Activated CD8-positive, alpha-beta memory T cell treated with anti-CD3 and anti-CD28 coated beads, Interleukin-2, amount 10 ng/mL, durations not matched to agents 7 days and 5 days (primary cell): ENCODE measurements at places on chromosomes 4 and X. TPM values are rescaled to one million over a fixed set of nuclear protein-coding genes. Genes with fewer than 3 reads are reported as not detected.

GRCh38 chr4:99845179-99845578, 28.6 kb downstream of the DAPP1 start:
- no peak for DNase-seq

DNA sequence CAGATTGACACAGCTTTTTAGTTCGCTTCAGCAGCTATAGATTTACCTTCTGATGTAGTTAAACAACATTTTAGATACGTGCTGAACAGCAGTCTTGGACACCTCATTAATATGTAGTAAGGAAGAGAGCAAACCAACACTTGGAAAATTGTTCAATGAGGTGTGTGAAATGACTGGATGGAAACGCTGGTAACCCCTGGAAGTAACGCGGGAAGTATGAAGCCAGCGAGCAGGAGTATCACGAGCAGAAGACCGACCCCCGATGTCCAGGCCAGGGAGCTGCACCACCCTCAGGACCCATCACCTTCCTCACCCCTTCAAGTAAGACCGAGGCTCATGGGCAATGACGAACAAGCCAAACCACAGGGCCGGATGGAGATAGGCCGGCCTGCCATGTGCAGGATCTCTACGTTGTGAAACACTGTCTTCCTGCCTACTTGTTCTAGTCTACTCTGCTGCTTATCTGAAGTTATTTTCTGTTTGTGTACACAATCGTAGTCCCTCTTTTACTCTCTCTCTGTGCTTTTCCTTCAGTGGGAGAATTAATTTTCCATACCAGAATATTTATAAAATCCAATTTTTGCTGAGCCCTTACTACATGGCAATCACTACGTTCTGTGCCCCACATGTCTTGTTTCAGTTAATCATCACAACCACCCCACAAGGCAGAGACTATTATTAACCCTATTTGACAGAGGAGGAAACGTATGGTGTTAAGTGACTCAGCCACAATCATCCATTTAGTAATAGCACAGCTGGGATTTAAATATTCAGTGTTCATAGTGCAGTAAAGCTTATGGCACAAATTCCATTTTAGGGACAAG, 221.7 kb downstream of the APBB2 start:
- no peak for DNase-seq

GRCh38 chr4:71453531-71453930, 114.7 kb downstream of the SLC4A4 start:
- DNase-seq: no peak

- DNase-seq: no peak
These were observed 14.6 kb downstream of the ALB start for GRCh38 chr4:73418677-73419076.

DNA sequence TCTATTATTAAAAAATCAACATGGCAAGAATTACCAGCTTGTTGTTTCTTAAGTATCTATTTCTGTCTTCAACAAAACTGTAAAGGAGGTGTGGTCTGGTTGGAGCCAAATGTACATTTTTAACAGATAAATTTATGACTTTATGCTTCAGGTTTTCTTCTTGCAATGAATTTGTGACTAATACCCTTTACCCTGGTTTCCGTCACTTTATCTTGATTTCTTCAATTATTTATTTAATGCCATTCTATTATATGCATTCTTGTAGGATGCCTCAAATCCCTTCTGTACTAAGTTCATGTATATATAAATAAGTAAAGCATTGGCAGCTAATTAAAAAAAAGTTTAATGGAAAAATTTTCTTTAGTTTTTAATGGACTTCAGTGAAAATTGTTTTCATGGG, 41.5 kb upstream of the ANXA3 start:
- DNase-seq: no peak

DNA sequence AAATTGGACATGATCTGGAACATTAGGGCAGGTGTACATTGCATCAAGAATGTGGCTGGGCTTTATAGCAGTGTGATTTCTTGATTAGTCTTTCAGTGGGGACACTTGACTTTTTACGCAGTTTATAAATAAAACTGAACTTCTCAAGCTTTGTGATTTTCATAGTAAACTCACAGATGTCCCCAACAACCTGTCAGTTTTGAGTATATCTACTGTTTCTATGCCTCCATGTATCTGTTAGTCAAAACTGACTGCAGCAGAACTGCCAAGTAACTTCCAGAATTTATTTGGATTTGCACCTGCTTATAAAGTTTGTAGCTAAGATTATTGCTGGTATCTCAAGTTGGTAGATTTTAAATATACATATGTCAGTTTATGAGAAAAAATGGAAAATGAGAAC, 20.0 kb downstream of the PTTG2 start:
- DNase-seq: no peak

DNA sequence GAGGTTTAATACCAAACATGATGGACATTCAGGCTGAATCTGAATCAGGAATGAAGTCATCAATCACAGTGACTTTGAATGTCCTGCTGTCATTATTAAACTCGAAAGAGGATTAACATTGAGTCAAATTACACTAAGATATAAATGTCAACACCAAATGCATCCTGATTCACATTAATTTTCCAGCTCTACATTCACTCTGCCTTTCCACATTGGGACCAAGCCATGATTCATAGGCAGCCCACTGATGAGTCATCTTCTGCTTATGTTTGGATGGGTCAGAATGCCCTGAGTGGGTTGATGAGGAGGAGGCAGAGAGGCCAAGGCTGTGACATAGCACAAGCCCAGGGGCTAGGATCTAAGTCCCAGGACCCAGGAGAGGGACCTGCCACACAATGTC, 247.6 kb upstream of the RPS6KA3 start:
- no peak for DNase-seq

GRCh38 chrX:135651647-135652295, 61.7 kb upstream of the CT45A1 start:
- no peak for DNase-seq

DNA sequence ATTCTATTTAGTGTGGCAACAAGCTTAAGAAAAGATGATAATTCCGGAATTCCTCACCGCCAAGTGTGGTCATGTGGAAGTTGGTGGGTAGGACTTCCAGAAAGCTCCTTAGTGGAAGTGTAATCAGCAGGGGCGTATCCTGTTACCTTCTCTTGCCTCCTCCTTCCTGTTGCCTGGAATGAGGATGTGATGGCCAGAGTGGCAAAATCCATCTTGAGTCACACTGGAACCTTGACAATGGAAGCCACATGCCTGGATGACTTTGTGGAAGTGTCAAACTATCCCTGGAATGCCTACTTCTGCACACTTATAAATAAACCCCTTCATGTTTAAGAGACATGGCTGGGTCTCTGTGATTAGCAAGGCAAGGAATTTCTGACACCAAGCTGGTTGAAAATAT, 191.0 kb downstream of the PRDM5 start:
- no peak for DNase-seq

- DNase-seq: no peak
These were observed 4.2 kb downstream of the CENPVL3 start for GRCh38 chrX:51614353-51615012.

GRCh38 chr4:152643153-152644035, 36.4 kb downstream of the TMEM154 start:
- peak; percentile 61 for DNase-seq

- DNase-seq: no peak
These were observed 161.3 kb downstream of the RTL9 start for GRCh38 chrX:110519906-110520452.

DNA sequence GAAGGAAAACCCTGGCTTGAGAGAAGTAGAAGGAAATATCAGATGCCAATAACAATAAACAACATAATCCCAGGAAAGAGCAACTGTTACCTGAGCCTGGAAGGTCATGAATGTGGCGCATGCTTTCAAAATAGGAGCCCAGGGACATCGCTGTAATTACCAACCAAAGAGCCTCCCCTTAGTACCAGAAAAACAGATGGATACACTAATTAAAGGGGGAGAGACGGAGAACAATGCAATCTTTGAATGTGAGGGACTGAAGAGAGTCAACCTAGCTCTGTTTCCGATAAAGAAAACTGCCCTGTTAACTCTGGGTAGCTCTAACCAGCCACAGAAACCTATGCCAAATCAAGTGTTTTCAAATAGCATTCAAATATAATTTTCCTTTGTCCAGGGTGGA, 161.4 kb downstream of the ENOX2 start:
- no peak for DNase-seq

GRCh38 chr4:89489338-89489771, 181.8 kb upstream of the GPRIN3 start:
- no peak for DNase-seq

- DNase-seq: no peak
These were observed 242.8 kb upstream of the DKK2 start for GRCh38 chr4:107278791-107279483.

DNA sequence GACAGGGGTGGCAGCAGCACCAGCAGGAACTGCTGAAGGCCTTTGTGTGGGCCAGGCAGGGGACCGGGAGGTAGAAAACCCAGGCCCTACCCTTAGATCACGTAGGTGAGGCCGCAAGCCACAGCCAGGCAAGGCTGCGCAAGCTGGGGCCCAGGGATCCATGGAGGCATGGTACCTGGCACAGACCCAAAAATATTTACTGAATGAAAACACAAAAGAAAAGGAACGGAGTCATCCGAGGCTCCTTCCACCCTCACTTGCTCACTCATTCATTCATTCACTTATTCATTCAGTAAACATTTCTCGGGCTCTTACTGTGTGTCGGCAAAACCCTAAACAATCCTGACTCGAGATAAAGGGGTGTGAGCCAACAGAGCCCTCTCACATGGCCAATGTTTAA, 102.3 kb downstream of the BCOR start:
- no peak for DNase-seq

DNA sequence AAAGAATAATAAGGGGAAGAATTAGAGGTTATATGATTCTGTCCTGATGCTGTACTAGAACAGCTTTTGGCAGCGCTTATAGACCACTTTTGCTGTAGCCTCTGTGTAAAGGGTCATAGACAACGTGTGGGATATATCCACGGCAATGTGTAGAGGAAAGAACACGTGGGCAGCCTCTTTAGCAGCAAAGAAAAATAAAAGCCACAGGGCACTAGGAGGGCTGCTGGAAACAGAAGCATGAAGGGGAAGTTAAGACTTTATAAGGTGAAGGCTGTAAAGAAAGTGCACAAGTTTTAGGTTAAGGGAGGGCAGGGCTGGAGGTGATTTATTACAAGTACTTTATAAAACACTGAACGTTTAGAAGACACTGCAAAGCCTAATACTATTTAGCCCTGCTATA, 20.1 kb upstream of the PHEX start:
- no peak for DNase-seq

- DNase-seq: no peak
These were observed 82.5 kb upstream of the GIMD1 start for GRCh38 chr4:106451091-106451490.

GRCh38 chrX:133610056-133610455, 194.8 kb upstream of the GPC4 start:
- no peak for DNase-seq

- DNase-seq: no peak
These were observed 18.0 kb downstream of the PPEF1 start for GRCh38 chrX:18725310-18725943.

- no peak for DNase-seq
These were observed 59.4 kb upstream of the GK2 start for GRCh38 chr4:79467246-79467932.

DNA sequence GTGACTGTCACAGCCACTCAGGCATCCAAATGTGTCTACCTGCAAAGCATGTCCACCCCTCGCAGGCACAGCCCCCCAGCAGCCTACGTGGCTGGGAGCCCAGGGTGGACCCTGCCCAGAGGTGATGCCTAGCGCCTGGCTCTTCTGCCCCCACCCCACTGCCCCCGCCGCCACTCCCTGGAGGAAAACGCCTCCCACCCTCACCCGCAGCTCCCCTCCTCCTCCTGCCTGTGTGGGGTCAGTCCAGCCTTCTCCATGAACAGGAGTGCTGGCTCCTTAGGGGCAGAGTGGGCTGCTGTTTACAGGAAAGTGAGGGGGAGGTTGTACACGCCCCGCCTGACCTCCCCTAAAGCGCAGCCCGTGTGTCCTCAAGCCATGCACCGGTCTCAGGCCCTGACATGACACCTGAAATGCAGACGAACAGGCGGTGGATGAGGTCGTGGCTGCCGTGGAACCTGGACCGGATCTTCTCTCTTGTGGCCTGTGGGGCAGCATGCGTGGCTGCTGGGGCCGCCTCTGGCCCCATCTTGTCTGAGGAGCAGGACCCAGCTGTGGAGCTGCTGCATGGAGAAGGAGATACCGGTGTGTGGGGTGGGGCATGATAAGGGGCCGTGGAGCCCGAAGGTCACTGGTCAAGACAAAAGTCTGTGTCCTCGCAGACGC, 11.9 kb upstream of the MXD4 start:
- no peak for DNase-seq

- no peak for DNase-seq
These were observed 60.1 kb downstream of the RFC1 start for GRCh38 chr4:39305912-39306677.

- no peak for DNase-seq
These were observed 7.9 kb downstream of the FAM200B start for GRCh38 chr4:15689540-15689939.

DNA sequence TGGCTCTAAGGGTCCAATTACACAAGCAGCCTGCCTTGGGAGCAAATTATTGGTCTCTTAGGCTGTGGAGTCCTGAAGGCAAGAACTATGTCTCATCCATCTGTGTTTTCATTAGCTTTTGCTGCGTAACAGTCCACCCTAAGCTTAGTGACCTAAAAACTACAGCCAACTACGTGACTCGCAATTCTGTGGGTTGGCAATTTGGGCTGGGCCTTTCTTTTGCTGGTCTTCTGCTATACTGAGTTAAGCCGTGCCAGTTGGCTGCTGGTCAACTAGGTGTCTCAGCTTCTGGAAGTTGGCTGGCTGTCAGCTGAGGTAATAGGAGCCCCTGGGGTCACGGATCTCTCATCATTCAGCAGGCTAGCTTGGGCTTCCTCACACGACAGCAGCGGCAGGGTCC, 205.6 kb upstream of the S100G start:
- DNase-seq: no peak

DNA sequence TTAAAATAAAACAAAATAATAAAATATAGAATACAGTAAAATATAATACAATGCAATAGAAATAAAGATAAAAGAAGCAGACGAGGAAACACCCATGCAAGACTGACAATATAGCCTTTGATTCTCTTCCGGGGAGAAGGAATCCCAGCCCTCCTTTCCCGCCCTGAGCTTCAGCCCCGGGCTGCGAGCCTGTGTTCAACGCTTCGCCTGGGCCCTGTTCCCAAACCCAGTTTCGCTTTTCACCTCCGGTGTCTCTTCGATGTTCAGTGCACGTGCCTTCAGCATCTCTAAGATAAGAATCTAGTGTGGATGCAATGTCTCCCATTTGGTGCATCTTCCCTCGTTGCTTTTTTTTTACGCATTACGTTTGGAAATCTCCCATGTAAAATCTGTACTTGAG, 38.4 kb upstream of the ARSD start:
- no peak for DNase-seq

GRCh38 chr4:110754716-110755115, 131.8 kb upstream of the PITX2 start:
- DNase-seq: no peak

Gene PNCK
- not detected for total RNA-seq

Gene NPY1R
- not detected for total RNA-seq

Gene RBM41
- 15.8 TPM for total RNA-seq

Gene ACE2
- total RNA-seq: not detected

Gene NHSL2
- total RNA-seq: 0.45 TPM

Gene TMPRSS11B
- total RNA-seq: not detected

Gene TCEAL8
- total RNA-seq: 31.9 TPM

Gene MAML3
- 1.8 TPM for total RNA-seq

Gene TMEM150C
- not detected for total RNA-seq

Gene MAGEA11
- total RNA-seq: not detected

Gene CFAP99
- not detected for total RNA-seq
